ENCODE measurements at places on chromosomes 12 and 14. TPM values are rescaled to one million over a fixed set of nuclear protein-coding genes. Genes with fewer than 3 reads are reported as not detected.

DNA sequence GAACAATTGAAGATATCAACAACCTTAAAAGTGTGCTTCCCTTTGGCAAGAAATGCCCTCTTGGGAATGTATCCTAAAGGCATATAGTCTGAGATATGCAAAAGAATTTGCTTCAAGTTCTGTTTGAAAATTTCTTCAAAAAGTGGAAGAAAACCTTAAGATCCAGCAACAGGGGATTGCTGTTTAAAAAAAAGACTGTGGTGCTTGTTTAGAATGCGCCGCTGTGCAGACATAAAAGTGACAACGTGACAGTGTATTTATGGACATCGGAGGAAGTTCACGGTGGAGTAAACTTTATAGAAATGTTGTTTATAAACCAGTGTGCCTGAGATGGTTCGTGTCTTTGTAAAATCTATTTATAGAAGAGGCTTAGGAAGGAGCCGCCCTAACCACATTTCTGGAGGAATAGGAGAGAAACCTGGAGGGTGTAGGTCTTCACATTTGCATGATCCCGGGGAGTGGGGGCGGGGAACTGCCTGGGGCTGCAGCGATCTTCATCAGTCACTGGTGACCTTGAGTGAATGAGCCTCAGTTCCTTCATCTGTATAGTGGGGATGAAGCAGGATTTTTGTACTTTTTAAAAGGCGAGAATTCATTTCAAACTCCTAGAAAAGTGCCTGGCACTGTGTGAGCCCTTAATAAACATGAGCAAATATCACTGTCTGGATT lies 27.5 kb downstream of the ADGRD1 start:
- H3K27me3 ChIP-seq: peaks cover 26% of the 10 kb centered on the region
- no peaks in the 10 kb centered on the region for H3K36me3 ChIP-seq
- DNase-seq: no peak
- no peaks in the 10 kb centered on the region for H3K4me1 ChIP-seq

- no peaks in the 10 kb centered on the region for H3K4me1 ChIP-seq
- no peak overlapping the region for H3K27ac ChIP-seq
- DNase-seq: no peak
- no peaks in the 10 kb centered on the region for H3K36me3 ChIP-seq
Observed at GRCh38 chr14:52936437-52936836, 14.4 kb downstream of the FERMT2 start.

DNA sequence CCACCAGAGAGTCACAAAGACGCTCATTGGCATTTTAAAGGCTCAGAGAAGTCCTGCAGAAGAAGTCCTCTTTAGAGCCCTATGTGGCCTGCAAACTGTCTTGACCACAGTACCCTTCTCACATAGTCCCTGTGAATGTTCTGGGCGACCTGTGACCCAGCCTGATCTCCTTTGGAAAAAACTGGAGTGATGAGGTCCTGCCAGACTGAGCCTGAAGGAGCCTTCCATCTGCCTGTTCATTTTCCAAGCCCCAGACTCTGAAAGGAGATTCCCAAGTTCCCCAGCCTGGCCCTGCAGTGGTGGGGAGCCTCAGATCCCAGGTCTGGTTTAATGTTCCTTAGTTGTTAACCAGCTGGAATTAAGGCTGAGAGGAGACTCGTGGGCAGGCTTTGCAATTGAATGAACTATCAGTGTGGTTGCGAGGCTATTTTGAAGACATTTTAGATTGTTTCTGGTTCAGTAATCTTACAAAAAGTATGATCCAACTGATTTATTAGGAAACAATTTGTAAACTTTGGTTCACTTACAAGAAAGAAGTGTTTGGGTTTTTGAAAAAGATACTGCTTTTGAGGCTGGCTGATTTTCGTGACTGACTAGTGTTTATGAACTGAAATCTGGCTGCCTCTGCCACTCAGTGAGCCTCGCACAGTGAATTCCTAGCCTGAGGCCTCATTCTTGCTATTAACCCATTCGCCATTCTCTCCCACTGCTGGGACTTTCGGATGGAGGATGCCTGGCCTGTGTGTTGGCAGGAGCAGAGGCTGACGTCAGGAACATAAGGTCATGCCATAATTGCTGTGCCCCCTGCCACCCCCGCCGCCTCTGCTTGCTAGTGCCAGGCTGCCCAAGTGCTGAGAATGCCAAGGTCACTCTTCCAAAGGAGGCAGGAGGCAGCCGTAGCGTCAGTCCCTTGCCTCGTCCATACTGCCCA lies 249.0 kb downstream of the CACNA1C start:
- H3K27me3 ChIP-seq: peaks cover 4% of the 10 kb centered on the region
- H3K4me3 ChIP-seq: no peak overlapping the region
- H3K27ac ChIP-seq: no peak overlapping the region
- H3K4me1 ChIP-seq: peaks cover 10% of the 10 kb centered on the region
- no peaks in the 10 kb centered on the region for H3K36me3 ChIP-seq

Gene OR2AP1
- not detected for total RNA-seq

Gene C1R
- total RNA-seq: 5.6 TPM

Gene VASH1
- 4.4 TPM for total RNA-seq

- peaks cover 41% of the 10 kb centered on the region for H3K27me3 ChIP-seq
- no peaks in the 10 kb centered on the region for H3K36me3 ChIP-seq
- H3K27ac ChIP-seq: no peak overlapping the region
Observed at GRCh38 chr12:109714141-109714912, 702 bp downstream of the FAM222A start.

- H3K27ac ChIP-seq: no peak overlapping the region
- no peaks in the 10 kb centered on the region for H3K27me3 ChIP-seq
- no peaks in the 10 kb centered on the region for H3K4me1 ChIP-seq
Observed at GRCh38 chr14:37179896-37180502, 7.6 kb upstream of the SLC25A21 start.

DNA sequence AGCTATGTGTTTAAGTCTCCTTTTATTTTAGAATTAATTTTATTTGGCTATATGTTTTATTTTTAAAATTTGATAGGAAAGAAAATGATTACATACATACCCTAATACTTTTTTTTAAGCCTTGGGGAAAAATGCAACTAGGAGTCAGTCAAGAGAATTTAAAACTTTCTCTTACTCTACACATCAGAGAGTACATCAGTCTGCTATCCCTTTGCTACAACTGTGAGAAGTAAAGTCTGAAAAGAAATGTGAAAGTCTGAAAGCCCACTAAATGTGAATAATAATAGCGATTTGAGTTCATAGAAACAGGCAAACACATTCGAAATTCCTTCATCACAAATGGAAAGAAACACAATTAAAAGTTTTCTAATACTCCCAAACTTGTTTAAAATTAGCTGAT lies 95.0 kb downstream of the PTPRQ start:
- H3K27ac ChIP-seq: no peak overlapping the region
- no peak for DNase-seq
- no peaks in the 10 kb centered on the region for H3K4me1 ChIP-seq
- no peaks in the 10 kb centered on the region for H3K36me3 ChIP-seq
- H3K4me3 ChIP-seq: no peak overlapping the region
- H3K27me3 ChIP-seq: no peaks in the 10 kb centered on the region

GRCh38 chr14:70771781-70772212 lies 37.5 kb downstream of the MAP3K9 start:
- no peaks in the 10 kb centered on the region for H3K27me3 ChIP-seq
- H3K27ac ChIP-seq: no peak overlapping the region
- no peaks in the 10 kb centered on the region for H3K36me3 ChIP-seq
- no peak overlapping the region for H3K4me3 ChIP-seq
- no peaks in the 10 kb centered on the region for H3K4me1 ChIP-seq

DNA sequence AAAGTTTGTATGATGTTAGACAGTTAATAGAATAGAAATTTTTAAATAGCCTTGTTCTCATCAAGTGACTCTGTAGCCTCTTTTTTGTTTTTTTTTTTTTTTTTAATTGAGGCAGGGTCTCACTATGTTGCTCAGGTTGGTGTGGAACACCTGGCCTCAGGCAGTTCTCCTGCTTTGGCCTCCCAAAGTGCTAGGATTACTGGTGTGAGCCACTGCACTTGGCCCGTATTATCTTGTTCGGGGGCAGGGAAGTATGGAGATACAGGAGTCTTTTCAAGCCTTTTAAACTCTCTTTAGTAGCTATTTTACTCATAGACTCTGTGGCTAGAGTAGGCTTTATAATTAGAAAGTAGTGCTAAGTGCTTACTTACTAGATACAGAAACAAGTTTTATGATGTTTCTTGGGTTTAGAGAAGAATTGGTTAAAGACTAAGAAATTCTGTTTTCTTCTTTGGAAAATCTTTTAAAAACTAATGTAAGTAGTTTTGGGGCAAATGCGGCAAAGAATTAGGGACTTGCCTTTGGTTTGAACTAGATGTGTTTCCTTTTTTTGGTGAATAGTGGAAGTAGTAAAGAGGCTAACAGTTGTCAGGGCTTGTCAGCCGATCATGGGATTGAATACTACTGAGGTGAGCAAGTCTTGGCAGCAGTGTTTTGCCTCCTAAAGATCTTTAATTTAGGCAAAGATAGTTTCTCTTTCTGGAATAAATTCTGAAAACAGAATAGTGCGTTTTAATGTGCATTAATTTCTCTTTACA lies 31.3 kb downstream of the FBXO34 start:
- no peak for DNase-seq
- H3K4me3 ChIP-seq: peak overlapping the region; percentile 71
- peaks cover 11% of the 10 kb centered on the region for H3K36me3 ChIP-seq
- peaks cover 74% of the 10 kb centered on the region for H3K4me1 ChIP-seq

Gene TMPRSS12
- not detected for total RNA-seq

- H3K27me3 ChIP-seq: no peaks in the 10 kb centered on the region
- H3K27ac ChIP-seq: peak overlapping the region; percentile 79
- DNase-seq: no peak
- H3K36me3 ChIP-seq: no peaks in the 10 kb centered on the region
- H3K4me1 ChIP-seq: peaks cover 42% of the 10 kb centered on the region
Observed at GRCh38 chr14:22097586-22098292, 424.1 kb upstream of the OR4E1 start.

Gene HOMEZ
- 11.8 TPM for total RNA-seq

DNA sequence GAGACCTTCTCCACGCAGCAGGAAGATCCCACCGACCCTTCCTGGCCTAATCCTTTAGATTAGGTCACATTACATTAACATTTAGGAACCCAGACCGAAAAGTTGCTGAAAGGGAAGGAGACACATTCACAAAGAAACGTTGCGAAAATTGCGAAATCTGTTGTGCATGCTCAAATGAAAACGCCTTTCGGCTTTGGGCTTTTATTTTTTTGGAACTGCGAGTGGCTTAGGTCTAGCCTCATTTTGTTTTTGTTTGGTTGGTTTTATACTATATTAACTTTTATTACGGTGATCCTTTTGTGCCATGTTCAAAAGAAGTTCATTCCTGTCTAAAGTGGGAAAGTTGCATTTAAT lies 1.5 kb downstream of the MYF6 start:
- H3K36me3 ChIP-seq: peaks cover under 1% of the 10 kb centered on the region
- H3K4me1 ChIP-seq: no peaks in the 10 kb centered on the region
- no peak for DNase-seq
- no peak overlapping the region for H3K27ac ChIP-seq

Gene SPIC
- total RNA-seq: not detected

Gene TDP1
- total RNA-seq: 99.1 TPM

Gene ZDHHC22
- not detected for total RNA-seq

DNA sequence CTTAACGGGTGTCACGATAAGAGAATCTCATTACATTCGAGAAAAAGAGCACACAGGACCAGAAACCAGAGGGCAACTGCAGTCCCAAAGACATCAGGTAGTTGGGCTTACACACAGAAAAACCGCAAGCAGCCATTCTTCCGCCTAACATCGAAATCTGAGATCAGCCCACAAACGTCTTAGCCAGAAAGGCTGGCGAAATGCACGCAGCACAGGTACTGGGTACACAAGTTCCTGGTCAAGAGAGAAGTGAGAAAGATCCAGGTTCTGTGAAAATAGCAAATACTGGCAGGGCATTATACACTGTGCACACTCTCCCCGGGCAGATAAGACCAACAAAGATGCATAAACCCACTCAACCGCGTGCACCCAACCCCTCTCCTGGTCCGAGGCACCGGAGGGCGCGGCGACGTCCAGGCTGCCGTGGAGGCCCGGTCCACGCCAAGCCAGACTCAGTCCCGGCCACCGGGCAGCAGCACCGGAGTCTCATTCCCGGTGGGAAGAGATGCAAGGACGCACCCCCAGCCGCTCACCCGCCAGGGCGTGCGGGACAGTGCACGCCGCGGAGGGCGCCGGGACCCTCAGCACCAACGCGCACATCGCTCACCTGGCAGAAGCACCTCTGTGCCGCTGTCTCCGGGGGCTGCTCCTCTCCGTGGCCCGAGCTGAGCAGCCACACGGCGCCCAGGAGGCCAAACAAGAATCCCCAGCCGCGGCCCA lies 437 bp downstream of the ERO1A start:
- peak overlapping the region; percentile 99 for H3K27ac ChIP-seq
- H3K27me3 ChIP-seq: no peaks in the 10 kb centered on the region
- H3K4me1 ChIP-seq: peaks cover 49% of the 10 kb centered on the region
- peaks cover 4% of the 10 kb centered on the region for H3K36me3 ChIP-seq

- H3K27me3 ChIP-seq: no peaks in the 10 kb centered on the region
- DNase-seq: no peak
- no peaks in the 10 kb centered on the region for H3K36me3 ChIP-seq
- H3K4me3 ChIP-seq: no peak overlapping the region
- H3K27ac ChIP-seq: no peak overlapping the region
- H3K4me1 ChIP-seq: peaks cover 4% of the 10 kb centered on the region
Observed at GRCh38 chr12:48037267-48037915, 33.1 kb upstream of the COL2A1 start.

DNA sequence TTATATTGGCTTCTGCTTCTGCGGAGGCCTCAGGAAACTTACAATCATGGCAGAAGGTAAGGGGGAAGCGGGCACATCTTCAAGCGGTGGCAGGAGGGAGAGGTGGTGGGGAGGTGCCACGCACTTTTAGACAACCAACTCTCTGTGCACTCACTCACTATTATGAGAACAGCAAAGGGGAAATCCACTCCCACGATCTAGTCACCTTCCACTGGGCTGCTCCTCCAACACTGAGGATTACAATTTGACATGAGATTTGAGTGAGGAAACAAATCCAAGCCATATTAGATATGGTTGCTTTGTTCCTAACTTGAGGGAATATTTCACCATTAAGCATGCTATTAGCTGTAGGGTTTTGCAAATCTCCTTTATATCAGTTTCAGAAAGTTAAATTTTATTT lies 80.3 kb downstream of the UNC79 start:
- peaks cover 19% of the 10 kb centered on the region for H3K27me3 ChIP-seq
- H3K27ac ChIP-seq: no peak overlapping the region
- no peaks in the 10 kb centered on the region for H3K4me1 ChIP-seq
- no peak for DNase-seq
- H3K4me3 ChIP-seq: no peak overlapping the region
- H3K36me3 ChIP-seq: no peaks in the 10 kb centered on the region

Data from activated T-cell treated with anti-CD3 and anti-CD28 coated beads, Interleukin-2, amount 50 U/mL, for 72 hours (primary cell).